Glomerular endothelial cell (primary cell): ENCODE measurements at places on chromosomes 1 and 21.

- no peak for DNase-seq
Measured at GRCh38 chr1:1157914-1158710, 15.6 kb upstream of the TTLL10 start.

DNA sequence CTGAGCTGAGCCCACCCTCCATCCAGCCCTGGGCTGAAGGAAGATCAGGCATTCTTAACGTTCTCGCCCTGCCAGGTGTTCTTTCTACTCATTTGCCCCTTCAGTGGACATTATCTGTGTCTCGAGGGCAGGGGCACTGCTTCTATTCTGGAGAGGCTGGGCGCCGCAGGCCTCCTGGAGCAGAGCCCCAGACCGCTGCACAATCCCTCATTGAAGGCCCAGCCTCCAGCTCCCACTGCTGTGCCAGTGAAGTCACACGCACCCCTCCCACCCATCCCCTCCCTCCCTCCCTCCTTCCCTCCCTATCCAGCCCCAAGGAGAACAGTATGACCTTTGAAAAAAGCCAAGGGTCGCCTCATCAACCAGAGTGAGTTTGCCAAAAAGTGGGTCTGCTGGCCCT is 76.7 kb downstream of the NFASC start:
- DNase-seq, result no peak

DNA sequence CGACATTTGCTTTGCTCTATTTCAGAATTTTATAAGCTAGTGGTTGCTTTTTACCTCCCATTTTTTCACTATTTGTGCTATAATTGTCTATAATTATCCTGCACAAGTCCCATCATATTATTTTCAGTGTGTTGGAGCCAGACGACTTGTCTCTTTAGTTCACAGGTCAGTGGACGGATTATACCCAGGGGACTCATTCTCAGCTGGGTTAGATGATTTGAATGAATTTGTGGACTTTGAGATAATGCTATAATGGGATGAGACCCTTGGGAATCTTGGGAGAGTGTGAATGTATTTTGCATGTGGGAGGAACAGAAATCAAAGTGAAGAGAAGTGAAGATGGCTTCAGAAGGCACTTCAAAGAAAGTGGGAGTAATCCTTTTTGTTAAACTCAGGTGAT is 31.5 kb upstream of the KCNK1 start:
- DNase-seq, result no peak

GRCh38 chr1:226677027-226678020 is 61.8 kb downstream of the ITPKB start:
- DNase-seq, result no peak

GRCh38 chr1:111197598-111198284 is 2.7 kb downstream of the DENND2D start:
- no peak for DNase-seq

DNA sequence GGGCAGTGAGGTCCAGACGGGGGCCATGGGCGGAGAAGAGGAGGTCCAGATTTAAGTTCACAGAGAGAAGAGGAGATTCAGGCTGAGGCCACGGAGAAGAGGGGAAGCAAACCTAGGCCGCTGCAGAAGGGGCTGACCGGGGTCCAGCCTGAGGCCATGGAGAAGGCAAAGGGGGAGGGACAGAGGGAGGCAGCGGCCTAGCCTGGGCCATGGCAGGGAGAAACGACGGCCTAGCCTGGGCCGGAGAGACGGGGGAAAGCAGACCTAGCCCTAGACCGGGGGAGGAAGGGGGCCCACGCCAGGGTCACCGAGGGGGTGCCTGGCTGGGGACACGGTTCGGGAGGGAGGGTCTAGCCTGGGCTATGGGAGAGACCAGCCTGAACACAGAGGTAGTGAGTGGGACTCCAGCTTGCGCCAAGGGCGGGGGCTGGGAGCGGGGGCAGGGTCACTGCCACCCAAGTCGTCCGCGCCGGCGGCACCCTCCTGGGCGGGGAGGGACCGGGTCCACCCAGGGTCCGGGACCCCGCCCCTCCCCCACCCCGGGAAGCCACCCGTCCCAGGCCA is 459 bp downstream of the CAPZB start:
- DNase-seq, result no peak

DNA sequence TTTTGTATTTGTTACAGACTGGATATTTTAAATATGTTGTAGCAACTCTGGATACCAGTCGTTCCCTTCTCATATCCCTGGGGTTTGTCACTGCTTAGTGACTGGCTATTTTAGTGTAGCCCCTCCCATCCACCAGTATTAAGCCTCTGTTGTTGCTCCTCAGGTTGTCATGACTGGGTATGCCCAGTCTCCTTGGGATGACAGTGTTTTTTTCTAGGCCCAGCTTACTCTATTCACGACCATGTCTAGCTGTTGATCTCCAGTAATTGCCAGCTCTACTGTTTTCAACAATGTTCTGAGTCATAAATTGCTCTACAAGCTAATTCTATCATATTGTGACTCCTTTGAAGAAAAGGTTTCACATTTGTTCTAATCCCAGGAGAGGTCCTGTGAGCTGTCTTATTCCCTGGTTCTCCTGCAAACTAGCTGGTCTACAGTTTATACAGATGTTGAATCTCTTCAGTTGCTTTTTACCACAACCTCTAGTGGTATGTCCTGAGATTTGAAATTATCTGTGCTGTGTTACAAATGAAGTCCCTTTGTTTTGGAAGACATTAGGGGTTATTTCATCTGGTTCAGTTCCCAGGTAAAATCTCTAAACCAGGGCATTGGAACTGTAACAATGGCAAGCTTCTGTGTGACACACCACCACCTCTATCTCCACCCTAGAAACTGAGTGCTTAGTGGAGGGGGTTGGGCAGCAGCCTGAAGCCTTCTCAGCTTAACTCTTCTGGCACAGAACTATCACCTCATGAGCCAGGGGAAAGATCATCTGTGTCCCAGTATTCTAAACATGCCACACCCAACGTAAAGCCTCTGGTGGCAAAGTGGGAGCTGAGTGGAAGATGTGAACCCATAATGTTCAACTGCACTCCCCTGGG is 124.6 kb downstream of the TRIM33 start:
- no peak for DNase-seq

GRCh38 chr1:99062192-99062591 is 57.5 kb upstream of the PLPPR5 start:
- DNase-seq, result no peak
